ENCODE measurements at places on chromosomes 12 and 14. TPM values are rescaled to one million over a fixed set of nuclear protein-coding genes. Genes with fewer than 3 reads are reported as not detected.

- no peaks in the 10 kb centered on the region for H3K27me3 ChIP-seq
- no peak overlapping the region for H3K27ac ChIP-seq
- no peaks in the 10 kb centered on the region for H3K36me3 ChIP-seq
- no peak overlapping the region for H3K4me3 ChIP-seq
Measured at GRCh38 chr14:52413729-52414408, 99.8 kb downstream of the PTGER2 start.

- H3K27me3 ChIP-seq, result no peaks in the 10 kb centered on the region
- H3K4me3 ChIP-seq, result no peak overlapping the region
- no peak for DNase-seq
- no peak overlapping the region for H3K27ac ChIP-seq
- H3K4me1 ChIP-seq, result peaks cover 34% of the 10 kb centered on the region
- no peaks in the 10 kb centered on the region for H3K36me3 ChIP-seq
Measured at GRCh38 chr14:102666635-102667034, 74.2 kb downstream of the RCOR1 start.

DNA sequence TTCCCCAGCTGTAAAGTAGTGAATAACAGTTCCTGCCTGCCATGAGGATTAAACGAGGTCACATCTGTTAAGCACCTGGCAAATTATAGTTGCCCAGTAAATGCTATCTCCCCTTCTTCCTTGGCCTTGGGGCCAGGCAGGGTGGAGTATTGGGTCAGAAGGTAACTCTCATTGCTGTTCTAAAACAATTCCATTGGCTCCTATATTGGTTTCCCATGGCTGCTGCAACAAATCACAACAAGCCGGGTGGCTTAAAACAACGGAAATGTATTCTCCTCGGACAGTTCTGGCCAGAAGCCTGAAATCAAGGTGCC lies 31.9 kb downstream of the MMAB start:
- no peak for DNase-seq
- H3K4me3 ChIP-seq, result no peak overlapping the region
- peaks cover 42% of the 10 kb centered on the region for H3K4me1 ChIP-seq

DNA sequence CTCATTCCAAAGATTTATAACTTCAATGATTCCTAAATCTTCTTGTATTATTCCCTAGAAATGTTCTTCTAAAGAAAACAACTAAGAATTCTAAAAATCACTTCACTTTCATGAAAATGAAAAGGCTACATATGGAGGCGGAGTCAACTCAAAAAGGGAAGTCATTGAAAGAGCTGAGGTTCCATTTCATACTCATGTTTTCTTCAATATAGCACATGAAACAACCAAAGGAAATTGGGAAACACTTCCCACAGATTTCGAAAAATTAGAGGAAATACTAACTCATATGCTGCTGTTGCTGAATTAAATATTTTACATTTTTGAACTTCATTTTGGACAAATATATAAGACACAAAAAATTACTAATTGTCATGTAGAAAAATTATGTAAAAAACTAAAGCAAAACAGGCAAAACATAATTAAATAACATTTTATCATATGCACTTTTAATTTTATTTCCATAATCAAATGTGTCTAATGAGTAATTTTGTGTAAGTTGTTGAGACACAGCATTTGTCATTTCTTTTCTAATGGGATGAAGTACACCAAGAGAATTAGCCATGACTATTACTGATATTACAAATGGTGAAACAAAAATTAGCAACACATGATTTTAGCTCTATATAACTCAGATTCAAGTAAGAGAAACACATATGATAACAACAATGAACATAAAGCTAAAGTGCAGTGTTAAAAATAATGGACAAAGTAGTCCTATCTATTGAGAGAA lies at the start of gene CD163:
CD163 (minus strand) TSS at position 92 of the 730 bp plus-strand sequence; CDS start at position 5, 87 bp downstream.
- H3K4me3 ChIP-seq, result no peak within 1 kb of the TSS
- H3K4me1 ChIP-seq, result no peaks in the 10 kb centered on the region
- no peak for DNase-seq
- no peaks in the 10 kb centered on the region for H3K27me3 ChIP-seq

DNA sequence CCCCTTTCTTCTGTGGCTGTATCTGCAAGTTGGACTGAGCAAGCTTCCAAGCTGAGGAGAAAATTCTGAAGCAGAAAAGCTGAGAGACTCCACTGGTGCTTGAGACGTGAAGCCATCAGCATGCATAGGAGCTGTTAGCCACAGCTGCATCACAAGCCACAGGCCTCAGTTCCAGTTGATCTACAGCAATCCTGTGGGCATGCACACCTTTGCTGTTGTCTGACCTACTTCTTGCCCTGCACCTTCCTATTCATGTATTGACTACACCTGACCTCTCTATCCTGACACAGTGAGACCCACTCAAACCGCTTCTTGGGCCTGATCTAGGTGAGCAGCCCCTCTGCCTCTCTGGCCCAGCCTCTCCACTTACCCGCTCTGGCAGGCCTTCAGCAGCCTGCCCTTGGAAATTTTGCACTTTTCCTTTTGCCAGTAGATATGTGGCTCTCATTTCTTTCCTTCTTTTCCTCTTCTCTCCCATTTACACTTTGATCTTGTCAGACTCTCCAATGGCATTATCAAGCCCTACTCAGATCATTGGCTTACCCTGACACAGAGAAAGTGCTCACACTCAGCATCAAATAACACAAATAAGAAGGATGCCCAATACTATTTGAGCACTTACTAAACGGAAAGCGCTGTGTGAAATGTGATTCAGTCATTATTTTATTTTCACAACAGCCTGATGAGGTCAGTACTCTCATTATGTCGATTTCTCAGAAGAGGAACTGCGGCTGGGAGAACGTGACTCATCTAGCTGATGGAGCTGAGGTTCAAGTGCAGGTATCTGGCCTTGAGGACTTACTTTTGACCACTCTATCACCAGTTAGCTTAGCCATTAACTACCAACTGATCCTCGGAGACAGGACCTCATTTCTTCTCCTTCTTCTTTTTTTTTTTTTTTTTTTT lies 21.9 kb upstream of the PTGR2 start:
- H3K4me3 ChIP-seq, result no peak overlapping the region
- peaks cover 42% of the 10 kb centered on the region for H3K4me1 ChIP-seq

MIP gene
- not detected for total RNA-seq
